ENCODE measurements at places on chromosomes 3 and 15.
A peak's percentile ranks its signal among the peaks of the same experiment; 100 is the strongest.

DNA sequence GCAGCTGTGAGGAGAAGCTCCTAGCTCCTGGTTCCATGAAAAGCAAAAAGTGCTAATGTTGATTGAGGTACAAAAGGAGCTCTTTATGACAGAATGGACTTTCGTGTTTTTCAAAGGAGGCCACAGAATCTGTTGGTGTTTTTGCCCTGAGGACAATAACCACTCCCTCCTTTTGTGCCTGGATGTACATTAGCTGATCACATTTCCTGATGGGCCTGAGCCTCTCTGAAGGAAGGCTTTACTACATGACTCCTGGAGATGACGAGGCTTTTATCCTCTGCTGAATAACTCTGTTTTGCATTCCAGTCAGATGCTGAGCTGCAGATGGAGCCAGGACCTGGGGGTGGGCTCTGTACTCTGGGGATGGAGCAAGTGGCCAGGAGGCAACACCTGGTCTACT lies 301.9 kb downstream of the CACNA2D3 start:
- no peak for DNase-seq

- no peak for DNase-seq
Measured at GRCh38 chr3:25064681-25065080, 363.4 kb upstream of the RARB start.

DNA sequence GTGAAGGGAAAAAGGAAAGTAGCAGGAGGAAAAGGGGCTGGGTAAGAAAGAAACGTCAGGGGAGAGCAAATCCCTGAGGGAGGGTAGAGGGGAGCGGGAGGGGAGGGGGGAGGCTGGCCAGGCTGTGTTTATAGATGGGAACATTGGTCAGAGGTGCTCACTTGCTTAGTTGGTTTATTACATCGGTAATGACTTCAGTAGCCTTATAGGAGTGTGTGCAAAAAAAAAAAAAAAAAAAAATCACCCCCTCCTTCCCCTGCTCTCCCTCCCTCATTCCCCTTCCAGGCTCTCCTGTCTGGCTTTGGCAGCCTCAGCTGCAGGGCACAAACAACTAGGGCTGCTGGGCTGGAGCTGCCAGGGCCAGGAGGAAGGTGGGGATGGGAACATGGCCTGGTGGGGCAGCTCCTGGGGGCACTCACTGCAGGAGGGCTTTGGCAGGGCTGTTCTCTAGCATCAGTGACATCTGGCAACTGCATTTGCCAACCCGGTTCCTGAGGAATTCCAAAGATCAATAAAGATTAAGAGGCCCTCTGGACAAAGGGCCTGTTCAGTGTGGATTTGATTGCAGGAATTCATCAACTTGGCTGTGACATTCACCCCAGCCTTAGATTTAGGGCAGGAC lies 334.5 kb upstream of the FRG2C start:
- no peak for DNase-seq

GRCh38 chr3:100915706-100916495 lies 77.3 kb downstream of the ABI3BP start:
- no peak for DNase-seq

GRCh38 chr3:178075344-178075743 lies 460.9 kb upstream of the KCNMB2 start:
- no peak for DNase-seq

GRCh38 chr3:98728672-98729071 lies 34.5 kb upstream of the ST3GAL6 start:
- DNase-seq: no peak

GRCh38 chr15:68213991-68214837 lies 9.1 kb upstream of the CALML4 start:
- DNase-seq: no peak

- no peak for DNase-seq
Measured at GRCh38 chr3:123705488-123706285, 120.8 kb upstream of the HACD2 start.

GRCh38 chr3:117549716-117550115 lies 840.1 kb downstream of the TUSC7 start:
- no peak for DNase-seq

DNA sequence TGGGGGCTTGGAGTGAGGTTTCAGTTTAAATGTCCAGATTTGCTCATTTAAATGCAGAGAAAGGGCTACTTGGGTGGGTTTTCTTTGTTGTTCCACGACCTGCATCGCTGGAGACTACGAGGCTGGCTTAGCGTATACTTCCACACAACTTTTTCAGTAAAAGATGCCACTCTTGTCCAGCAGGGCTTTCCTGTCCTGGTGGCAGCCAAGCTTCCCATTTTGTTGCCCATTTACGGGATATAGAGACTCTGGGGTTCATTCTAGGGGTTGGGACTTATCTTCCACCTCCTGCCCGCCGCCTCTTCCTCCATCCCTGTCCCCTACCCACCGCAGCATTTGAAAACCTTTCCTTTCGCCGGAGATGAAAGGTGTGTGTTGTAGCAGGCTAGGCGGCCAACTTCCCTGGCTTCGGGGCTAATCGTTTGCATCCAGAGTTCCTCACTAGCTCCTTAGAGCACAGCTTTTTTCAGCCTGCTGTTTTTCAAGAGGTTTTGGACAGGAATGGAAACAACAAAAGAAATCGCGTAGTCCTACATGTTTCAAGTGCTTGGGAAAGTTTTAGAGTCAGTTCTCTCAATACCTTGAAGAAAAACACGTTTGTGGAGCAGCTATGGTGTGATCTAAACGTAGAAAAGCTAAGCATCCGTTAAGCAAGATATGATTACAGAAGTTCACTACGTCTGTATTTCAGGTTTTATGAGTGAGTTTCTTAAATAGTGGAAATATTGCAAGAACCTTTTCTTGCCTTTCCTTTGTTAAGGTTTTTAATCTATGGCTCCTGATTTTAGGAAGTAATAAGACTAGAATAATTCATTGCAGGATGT lies 843 bp downstream of the CHRNA5 start:
- DNase-seq: no peak

DNA sequence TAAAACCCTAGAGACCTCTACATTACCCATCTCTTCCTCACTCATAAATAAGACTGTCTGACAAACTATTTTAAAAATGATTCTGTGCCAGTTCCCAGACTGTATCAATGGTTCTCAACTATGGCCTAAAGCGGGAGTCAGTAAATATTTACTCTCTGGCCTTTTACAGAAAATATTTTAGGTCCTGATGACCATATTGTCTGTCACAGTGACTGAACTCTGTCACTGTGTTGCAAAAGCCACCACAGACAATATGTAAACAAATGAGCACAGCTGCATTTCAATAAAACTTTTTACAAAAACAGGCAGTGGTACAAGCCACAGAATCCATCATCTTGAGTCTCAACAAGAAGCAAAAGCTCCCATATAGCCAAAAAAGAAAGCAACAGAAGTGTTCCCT lies 45.4 kb downstream of the PLOD2 start:
- DNase-seq: no peak

- DNase-seq: no peak
Measured at GRCh38 chr3:113751141-113751540, 4.3 kb downstream of the ATP6V1A start.

- DNase-seq: no peak
Measured at GRCh38 chr3:12512534-12513118, 28.3 kb downstream of the TSEN2 start.

GRCh38 chr3:122299872-122300460 lies 25.1 kb upstream of the CSTA start:
- peak; percentile 75 for DNase-seq

DNA sequence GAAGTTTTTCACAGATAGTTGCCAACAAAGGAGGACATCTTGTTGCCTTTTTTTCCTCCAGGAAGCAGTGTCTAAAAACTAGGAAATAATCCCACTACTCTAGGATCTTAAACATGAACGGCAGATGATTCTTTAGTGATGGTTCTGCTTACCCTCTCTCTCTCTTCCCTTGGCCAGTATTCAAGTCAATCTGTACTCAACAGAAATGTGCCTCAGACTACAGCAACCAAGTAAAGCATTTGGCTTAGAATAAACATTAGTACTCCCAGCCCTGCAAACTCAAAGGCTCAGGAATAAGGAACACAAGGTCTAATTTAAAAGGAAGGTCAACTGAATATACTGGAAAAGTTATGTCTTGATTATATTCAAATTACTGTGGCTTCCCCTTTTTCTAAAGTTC lies 8.7 kb downstream of the NPTN start:
- no peak for DNase-seq

- DNase-seq: no peak
Measured at GRCh38 chr3:39892068-39892467, 82.7 kb downstream of the MYRIP start.

GRCh38 chr3:109678600-109678999 lies 341.3 kb upstream of the DPPA4 start:
- no peak for DNase-seq

- DNase-seq: no peak
Measured at GRCh38 chr3:64859625-64860535, 172.1 kb upstream of the ADAMTS9 start.

DNA sequence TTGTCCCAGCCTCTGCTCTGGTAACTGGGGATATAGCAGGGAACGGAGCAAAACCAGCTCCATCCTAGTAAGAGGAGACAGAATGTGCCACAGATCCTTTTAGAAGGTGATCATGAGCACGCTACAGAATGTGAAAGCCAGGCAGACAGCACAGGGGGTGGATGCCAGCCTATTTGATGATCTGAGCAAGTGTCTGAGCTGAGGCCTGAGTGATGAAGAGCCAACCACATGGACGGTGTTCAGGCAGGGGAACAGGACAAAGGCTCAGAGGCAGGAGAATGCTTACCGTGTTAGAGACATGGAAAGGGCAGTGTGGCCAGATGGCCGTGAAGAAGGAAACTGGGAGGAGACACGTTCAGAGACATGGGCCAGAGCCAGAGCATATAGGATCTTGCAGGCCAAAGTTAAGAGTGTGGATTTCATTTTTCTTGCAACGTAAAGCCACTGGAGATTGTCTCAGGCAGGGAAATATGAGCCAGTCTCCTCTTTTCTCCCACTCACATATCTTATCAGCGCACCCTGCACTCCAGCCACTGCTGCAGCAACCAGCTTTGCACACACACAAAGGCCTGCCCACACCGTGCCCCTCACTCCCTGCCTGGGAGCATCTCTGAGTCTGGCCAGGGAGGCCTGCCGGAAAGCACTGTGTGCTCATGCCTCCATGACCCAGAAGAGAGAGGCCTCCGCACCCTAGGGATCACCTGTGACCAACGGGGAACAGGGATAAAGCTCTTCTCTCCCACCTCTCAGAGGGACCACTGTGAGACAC lies 20.1 kb downstream of the RAB43 start:
- DNase-seq: no peak

- DNase-seq: peak; percentile 70
Measured at GRCh38 chr3:122754929-122755328, 38.7 kb downstream of the HSPBAP1 start.

- DNase-seq: no peak
Measured at GRCh38 chr3:153052096-153052460, 109.9 kb upstream of the RAP2B start.
